T-helper 2 cell (primary cell): ENCODE measurements at places on chromosomes 7 and 10.

DNA sequence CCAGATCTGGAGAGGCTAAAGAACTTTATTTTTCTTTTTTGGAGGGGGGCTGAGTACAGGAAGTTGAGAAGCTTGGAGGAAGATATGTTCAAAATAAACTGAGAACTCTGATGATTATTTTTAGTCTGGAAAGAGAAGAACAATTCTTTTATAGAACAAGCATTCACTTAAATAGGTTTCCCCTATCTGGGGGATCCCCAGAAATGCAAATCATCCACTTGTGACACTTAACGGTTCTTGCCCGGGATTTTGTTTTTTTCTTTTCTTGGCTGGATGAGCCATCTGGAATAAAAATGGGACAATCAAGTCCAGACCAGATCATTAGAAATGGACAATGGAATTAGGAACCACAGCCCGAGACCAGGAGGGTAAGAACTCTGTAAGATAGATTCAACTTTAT lies 95.9 kb upstream of the EGR2 start:
- no peak for DNase-seq

GRCh38 chr10:34152434-34152833 lies 662.7 kb downstream of the PARD3 start:
- DNase-seq, result no peak

- DNase-seq, result no peak
These were observed 51.6 kb upstream of the PAX2 start for GRCh38 chr10:100693821-100694220.

- DNase-seq, result no peak
These were observed 20.5 kb upstream of the DMTF1 start for GRCh38 chr7:87131771-87132170.

DNA sequence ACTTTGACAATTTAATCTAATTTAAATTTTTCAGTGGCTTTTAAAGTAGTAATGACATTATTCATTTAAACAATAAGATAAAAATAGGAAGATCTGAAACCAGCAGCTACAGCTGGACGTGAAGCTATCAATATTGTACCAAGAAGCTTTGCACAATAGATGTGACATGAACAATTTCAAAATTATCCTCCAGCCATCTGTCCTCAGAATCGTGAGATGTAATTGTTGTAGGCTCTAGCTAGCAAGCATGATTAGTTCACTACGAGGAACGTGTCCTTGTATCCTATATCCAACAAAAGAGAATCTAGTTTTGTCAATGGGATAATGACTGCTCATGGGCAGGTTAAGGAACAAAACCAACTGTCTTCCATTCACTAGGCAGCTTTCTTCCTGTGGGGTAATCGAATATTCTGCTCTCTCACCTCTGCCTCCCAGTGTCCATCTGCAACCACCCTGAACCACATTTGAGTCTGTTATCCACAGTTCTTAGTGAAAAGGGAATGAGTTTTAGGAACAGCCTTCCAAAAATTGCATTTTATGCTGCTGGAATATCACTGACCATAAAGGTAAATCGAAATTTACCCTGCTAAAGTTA lies 247.3 kb downstream of the PARD3 start:
- DNase-seq, result no peak

DNA sequence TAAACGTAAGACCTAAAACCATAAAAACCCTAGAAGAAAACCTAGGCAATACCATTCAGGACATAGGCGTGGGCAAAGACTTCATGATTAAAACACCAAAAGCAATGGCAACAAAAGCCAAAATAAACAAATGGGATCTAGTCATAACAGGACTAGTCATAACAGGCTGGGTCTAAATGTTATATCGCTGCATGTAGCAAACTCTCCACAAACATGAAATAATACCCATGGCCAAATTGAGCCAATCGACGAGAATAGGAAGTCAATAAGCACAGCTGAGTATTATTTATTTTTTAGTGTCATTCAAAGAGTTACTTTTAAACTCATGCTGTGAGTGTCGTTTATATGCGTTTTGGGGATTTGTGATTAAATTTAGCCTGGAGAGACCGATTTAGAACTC lies 225.1 kb downstream of the TFEC start:
- DNase-seq, result no peak

DNA sequence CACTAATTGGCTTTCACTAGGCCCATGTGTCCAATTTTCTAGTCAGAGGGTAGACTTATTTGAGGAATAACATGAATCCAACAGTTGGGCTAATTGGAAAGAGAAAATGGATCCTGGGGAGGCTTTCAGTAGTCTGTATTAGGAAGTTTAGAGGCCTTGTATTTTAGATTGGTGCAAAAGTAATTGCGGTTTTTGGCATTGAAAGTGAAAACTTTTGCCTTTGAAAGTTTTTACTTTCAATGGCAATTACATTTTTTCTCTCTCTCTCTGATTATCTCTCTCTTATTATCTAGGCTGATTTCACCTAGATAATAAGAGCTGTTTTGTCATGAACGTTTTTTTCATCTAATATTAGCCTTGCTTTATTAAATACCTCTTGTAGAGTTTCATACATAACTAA lies 981.7 kb downstream of the REEP3 start:
- no peak for DNase-seq

- no peak for DNase-seq
These were observed 34.4 kb upstream of the ARMS2 start for GRCh38 chr10:122419876-122420623.

GRCh38 chr10:25509151-25509550 lies 334.4 kb downstream of the GPR158 start:
- no peak for DNase-seq

- no peak for DNase-seq
These were observed 183.7 kb downstream of the HDAC9 start for GRCh38 chr7:18679261-18679660.
